ENCODE measurements at places on chromosomes 5 and 9.

DNA sequence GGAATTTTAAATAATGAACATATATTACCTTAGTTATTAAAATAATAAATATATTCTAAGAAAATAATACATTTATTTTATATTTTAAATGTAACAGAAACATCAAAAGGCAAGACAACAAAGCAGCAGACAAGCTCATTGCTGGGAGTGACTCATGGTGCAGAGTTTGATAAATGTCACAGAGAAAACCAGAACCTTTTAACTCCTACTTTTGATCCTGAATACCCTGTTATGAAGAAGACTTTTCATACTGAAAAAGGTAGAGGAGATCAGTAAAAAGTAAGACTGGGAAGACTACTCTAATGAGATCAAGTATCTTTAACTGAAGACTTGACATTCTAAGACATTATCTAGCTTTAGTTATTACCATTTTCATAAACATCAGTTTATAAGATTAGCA, 99.0 kb upstream of the GNA14 start:
- DNase-seq = peak; percentile 5

- DNase-seq = peak; percentile 79
Observed at GRCh38 chr5:83568186-83568585, 96.6 kb downstream of the VCAN start.

GRCh38 chr5:169173372-169173771, 127.6 kb downstream of the SLIT3 start:
- DNase-seq = peak; percentile 75

- no peak for DNase-seq
Observed at GRCh38 chr9:77531400-77531799, 116.7 kb downstream of the GNA14 start.

DNA sequence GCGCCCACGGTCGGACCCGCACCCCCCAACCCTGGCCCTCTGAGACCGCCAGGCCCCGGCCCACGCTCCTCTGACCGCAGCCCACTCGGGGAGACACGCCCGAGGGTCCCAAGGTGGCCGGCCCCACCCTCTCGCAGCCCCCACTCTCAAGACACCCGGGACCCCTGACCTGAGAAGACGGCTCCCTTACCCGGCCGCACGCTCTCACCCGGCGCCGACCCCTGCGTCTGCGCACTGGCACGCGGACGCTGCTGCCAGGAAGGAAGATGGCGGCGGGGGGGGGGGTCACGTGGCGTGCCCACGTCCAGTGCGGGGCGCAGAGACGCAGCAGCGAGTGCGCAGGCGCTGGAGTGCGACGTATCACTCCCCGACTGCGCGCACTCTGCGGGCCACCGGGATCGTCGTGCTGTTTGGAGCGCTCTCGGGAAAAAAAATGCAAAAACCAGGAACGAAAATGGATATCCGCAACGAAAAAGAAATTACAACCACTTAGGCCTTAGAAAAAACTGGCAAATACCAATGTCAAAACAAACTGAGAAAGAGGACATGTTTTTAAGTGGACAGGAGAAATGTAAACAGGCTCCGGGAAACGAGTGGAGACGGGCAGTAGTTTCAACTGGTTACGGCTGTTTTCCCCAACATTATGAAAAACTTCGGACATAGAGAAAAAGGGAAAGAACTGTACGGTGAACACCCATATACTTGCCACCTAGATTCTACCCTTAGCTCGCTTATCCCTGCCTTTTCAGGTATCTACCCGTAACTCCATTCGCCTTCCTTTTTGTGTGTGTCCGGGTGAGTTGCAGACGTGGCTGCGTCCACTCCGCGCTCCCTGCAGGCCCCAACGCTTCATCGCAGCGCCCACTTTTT, at the start of gene MRPL36:
TSS of gene MRPL36 (minus strand) at position 236 of the 870 bp plus-strand sequence. CDS start 902 bp downstream, outside the sequence.
- peak; percentile 88 for DNase-seq

DNA sequence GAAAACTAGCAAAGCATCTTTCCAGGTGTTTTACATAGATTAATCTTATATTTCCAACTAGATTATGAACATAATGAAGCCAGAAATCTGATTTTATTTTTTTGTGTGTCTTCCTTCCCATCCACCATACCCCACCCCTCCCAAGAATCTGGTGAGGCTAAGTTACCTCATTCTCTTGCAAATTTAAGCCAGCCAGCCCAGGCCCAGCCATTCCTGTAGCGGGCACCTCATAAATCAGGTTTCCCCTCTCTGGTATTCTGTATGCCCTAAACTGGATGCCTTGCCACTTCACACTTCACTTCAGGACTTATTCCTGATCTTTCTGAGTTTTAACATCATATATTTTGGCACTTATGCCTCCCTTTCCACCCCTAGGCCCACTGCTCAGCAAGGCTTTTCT, 21.8 kb downstream of the C9 start:
- DNase-seq = no peak

DNA sequence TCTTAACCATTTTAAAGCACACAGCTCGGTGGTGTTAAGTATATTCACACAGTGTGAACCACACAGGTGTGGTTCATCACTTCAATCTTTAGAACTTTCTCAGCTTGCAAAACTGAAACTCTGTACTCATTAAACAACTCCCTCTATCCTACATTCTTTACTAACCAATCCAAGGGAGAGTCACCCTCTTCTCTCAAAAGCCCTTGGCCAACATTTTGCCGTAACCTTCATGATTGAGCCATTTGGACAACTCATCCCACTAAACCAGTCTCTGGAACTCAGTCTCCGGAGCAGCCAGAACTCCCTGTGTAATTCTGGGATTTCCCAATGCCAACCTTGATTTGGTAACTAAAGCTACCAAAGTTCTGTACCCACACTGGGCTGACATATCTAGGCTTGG, 84.7 kb downstream of the TTC39B start:
- no peak for DNase-seq

DNA sequence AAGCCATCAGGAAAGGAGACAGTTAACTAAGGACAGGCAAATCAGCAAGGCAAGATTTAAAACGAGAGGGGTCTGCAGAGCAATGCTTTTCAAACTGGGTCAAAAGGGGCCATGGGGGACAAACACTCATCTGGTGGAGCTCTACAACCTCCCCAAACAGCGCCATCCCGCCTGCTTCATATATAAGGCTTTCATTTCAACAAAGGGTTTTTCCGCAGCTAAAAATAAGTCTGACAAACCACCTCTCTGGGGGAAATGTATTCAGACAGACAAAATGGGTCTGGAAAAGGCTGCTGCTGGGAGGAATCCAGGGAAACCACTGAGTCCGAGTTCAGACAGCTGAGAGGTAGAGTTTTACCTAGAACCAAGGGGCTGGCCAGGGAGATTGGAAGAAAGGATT, 8.3 kb upstream of the SEPTIN8 start:
- no peak for DNase-seq

DNA sequence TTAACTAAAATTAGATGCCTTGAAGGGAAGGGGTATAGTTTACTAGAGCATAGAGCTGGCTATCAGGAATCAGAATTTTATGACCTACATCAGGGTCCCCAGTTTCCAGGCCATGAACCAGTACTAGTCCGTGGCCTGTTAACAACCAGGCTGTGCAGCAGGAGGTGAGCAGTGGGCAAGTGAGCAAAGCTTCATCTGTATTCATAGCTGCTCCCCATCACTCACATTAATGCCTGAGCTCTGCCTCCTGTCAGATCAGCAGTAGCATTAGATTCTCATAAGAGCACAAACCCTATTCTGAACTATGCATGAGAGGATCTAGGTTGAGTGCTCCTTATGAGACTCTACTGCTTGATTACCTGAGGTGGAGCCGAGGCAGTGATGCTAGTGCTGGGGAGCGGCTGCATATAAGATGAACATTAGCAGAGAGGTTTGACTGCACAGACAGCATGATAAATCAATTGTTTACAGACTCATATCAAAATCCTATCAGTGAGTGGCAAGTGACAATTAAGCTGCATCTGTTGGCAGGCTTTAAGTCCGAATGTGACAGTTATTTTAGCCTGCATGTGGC, 44.6 kb downstream of the TAF11L14 start:
- DNase-seq = no peak

DNA sequence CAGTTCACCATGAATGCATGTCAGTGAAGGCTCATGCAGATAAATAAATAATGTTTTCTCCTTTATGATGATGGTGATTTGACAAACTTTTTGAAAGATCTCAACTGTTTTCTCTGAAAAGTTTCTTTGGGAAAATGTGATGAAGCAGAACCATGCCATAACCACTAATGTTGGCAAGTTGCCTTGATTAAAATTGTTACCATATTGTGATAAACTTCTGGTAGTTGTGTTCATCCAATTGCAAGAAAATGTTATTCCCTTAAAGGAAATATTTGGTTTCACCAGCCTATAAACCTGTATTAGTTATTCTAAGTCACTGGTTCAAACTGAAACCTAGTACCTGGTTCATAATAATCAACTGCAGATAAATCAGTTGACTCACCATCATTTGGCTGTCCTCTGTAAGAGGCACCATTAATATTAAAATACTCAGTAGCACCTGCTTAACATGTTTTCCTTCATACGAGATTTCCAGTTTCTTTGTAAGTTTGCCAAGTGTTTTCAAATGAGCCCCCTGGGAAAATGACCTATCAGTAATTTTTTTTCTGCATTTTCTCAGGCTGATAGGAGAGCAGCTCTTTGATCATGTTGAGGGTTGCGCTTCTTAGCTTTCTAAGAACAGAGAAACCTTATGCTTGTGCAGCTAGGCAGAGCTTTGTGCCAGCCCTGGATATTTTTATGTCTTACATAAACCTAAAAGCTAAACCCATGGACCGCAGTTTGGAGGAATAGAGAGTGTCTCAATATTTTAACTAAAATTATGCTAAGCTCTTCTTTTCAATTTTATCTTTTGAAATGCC, 88.0 kb downstream of the LURAP1L start:
- DNase-seq = no peak

DNA sequence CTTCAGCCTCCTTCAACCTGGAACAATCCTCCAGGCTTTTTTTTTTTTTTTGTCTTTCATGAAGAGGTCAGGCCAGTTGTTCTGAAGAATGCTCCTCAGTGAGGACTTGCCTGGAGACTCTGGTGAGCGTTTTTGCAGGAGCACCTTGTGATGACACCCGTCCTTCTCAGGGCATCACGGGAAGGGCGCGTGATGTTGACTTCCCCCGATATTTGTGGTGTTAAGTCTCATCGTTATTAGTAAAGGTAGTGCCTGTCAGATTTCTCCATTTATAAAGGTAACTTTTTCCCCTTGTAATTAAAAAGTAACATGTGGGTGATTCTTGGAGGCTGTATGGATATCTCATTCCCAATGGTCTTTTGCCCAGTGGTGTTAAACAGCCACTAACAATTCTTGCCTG, 11.1 kb upstream of the PSMB7 start:
- no peak for DNase-seq

DNA sequence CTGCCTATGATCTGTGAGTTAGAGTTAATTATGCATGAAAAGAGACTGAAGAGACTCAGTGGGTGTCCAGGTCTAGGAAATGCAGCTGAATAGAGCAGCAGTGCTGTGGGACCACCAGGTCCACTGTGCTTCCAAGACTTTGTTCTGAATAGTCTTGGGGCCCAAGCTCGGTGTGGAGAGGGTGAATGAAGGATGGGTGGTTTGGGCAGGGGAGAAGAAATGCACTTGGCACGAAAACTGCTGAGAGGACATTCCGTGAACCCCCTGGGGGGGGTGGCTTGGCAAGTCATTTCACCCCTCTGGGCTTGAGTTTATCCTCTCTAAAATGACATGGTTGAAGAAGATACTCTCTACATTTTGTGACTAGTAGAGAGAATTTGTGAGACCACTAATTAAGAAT, 36.0 kb upstream of the GOLPH3 start:
- DNase-seq = no peak

- DNase-seq = no peak
Observed at GRCh38 chr9:131276094-131276888, at the start of gene FAM78A. FAM78A (minus strand) TSS chr9:131276510; CDS start chr9:131276179, 331 bp downstream.

GRCh38 chr9:125810161-125810560, 63.0 kb downstream of the PBX3 start:
- DNase-seq = no peak

GRCh38 chr5:43367453-43367852, 44.7 kb downstream of the CCL28 start:
- DNase-seq = no peak

DNA sequence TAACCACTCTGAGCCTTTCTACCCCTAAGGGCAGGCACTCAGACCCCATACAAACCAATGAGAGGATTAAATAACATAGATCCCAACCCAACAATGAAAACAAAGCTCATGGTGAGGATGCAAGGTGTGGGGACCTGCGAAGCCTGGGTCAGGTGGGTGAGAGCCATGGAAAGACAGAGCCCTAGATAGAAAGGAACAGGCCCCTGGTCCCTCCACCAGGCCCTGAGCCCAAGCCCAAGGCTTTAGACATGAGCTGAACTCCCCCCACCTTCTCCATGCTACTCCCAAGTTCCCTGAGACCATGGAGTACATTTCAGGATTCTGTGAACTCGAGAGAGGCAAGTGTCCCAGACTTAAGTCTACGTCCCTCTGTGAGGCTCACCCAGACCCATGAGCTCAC, 106.5 kb downstream of the SAXO1 start:
- DNase-seq = no peak

DNA sequence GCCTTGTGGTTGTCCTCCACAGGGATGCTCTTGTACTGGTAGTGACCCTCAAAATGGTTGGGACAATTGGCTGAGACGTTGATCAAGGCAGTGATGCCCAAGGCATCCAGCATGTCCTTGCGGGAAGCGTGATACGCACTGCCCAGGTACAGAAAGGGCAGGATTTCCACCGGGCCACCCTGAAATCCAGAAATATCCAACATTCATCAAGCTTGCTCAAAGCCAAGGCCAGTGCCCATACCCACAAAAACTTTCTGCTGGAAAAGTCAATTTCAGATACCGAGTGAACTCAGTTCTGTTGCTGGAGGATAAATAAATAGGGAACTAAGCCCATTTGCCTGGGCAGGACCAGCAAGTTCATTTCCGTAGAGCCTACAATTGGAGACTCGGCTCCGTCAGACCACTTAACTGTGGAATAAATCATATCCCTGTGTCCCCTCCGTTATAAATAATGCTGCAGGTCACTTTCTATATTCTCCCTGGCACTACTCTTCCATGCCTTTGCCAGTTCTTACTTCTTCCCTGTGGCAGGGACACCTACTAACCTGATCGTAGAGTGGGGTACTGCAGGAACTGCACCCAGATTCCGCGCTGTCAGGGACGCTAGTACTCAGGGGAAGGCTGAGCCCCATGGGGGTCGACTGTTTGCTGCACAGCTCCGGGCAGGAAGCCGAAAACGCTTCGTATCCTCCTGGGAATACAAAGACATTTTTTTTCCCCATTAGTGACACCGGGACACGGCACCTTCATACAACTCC, 1.2 kb downstream of the DUSP1 start:
- DNase-seq = peak; percentile 48

- DNase-seq = no peak
Observed at GRCh38 chr5:96440185-96440538, 7.1 kb upstream of the PCSK1 start.
